Forelimb muscle (tissue), 1 donor: ENCODE measurements at places on chromosomes 1 and 21.
A peak's percentile ranks its signal among the peaks of the same experiment; 100 is the strongest.

GRCh38 chr1:17515902-17516301 lies 23.6 kb upstream of the ARHGEF10L start:
- no peak for DNase-seq

GRCh38 chr21:46078978-46079351 lies 18.9 kb upstream of the COL6A2 start:
- no peak for DNase-seq

GRCh38 chr21:34991366-34991957 lies 57.6 kb downstream of the RUNX1 start:
- DNase-seq, result no peak

DNA sequence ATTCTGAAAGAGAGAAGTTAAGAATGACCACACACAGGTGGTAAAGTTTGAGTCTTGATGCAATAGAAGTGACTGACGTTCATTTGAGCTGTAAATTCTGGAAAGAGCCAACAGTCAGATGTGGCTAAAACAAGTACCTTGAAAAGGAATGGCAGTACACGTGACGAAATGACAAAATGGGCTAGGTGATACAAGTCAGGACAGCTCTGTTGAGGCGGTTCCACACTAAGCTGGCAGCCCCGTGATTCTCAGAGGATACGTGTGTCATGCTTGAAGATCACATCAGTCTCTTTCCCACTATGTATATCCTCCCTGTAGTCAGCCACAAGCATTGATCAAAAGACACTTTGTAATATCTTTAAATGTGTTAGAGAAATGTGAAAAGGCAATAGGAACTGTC lies 881.3 kb upstream of the ADGRL2 start:
- DNase-seq, result no peak

GRCh38 chr1:17575797-17576518 lies 36.5 kb downstream of the ARHGEF10L start:
- no peak for DNase-seq

DNA sequence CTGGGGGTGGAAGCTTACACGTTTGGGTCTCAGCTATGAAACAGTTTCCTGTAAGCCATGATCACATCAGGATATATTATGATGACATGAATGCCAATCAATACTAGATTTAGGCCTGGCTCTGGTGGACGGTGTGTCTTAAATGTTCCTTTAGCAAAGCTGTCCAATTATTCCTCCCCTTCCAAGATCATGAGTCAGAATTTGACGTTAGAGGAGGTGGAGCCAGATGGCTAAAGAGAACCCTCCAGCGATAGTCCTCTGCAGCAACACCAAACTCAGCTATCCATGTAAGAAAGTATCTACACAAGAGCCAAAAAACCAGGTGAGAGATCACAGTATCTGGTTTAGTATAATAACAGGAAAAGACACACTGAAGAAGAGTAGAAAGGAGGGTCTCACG lies 47.8 kb downstream of the PACC1 start:
- no peak for DNase-seq

- no peak for DNase-seq
Observed at GRCh38 chr1:46131712-46132528, 509 bp downstream of the PIK3R3 start.

DNA sequence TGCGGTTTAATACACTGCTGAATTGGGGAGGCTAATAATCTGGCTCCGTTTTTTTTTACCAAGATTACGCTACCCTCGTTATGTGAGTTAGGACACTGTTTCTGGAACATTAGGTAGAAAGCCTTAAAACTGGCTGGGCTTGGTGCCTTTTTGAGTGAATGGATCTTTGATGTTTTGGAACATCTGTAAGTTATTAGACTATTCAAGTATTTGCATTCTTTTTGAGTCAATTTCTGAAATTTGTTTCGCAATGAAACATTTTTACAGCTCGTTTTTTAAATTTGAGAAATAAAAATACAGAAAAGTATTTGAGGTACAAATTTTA lies 106.9 kb downstream of the LTN1 start:
- peak; percentile 40 for DNase-seq

DNA sequence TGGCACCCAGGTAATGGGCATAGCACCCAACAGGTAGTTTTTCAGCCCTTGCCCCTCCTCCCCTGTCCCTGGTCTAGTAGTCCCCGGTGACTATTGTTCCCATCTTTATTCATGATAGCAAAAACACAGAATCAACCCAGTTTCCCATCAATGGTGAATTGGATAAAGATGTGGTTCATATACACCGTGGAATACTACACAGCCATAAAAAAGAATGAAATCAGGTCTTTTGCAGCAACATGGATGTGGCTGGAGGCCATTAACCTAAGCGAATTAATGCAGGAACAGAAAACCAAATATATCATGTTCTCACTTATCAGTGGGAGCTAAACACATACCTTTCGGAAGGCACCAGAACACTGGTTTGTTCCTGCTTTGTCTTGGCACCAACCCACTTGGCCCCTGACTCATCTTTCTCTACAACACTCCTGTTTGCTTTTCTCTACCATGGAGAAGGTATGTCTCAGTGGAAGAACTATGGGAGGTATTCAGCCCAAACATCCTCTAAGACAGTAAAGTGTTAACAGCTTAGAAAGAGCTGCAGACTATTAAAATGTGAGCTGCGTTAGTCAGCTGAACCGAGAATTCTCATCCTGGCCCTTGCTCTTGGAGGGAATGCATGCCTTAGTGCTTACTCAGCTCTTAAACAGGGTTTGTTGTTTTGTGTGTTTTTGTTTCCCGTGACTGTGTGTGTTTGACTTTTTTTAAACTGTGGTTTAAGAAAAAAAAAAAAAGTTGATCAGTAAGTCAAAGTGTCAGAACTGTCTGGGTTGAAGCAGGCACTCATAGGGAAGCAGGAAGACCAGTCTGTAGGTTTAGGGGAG lies 203.0 kb downstream of the TOMM20 start:
- peak; percentile 53 for DNase-seq

GRCh38 chr1:1678581-1679380 lies 13.8 kb downstream of the SLC35E2B start:
- DNase-seq, result no peak

GRCh38 chr1:198166900-198167299 lies 10.1 kb downstream of the NEK7 start:
- DNase-seq, result no peak

DNA sequence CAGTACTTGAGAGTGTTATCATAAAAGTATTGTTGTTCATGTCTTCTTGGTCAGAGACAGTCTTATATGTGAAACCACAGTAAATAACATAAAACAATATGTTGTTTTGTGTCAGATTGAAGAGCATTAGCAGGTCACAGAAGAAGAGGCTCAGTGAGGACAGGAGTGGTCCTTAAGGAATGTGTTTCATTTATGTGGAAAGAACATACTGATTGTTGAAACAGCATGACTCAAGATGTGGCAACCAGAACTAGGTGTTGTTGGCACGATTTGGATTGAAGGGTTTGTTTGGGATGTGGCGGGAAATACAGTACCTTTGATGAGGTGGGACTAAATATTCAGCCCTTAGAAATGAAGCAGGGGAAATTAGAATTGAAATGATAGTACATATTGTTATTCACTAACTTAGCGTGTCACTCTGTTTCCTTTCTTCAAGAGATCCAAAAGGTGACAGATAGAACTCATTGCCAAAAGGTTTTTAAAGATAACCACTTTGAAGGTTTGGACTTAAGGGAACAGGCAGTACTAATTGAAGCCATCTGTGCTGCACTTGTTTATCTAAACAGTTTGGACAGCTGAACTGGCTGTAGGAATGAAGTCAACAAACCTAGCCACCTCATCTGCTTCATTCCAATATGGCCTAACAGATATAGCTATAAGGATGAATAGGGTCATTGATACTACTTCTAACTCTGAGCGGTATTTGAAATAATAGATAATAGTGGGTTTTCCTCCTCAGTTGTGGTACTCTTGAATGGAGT lies 14.4 kb downstream of the RALGPS2 start:
- no peak for DNase-seq

- no peak for DNase-seq
Observed at GRCh38 chr1:180675586-180675985, 43.8 kb downstream of the XPR1 start.

DNA sequence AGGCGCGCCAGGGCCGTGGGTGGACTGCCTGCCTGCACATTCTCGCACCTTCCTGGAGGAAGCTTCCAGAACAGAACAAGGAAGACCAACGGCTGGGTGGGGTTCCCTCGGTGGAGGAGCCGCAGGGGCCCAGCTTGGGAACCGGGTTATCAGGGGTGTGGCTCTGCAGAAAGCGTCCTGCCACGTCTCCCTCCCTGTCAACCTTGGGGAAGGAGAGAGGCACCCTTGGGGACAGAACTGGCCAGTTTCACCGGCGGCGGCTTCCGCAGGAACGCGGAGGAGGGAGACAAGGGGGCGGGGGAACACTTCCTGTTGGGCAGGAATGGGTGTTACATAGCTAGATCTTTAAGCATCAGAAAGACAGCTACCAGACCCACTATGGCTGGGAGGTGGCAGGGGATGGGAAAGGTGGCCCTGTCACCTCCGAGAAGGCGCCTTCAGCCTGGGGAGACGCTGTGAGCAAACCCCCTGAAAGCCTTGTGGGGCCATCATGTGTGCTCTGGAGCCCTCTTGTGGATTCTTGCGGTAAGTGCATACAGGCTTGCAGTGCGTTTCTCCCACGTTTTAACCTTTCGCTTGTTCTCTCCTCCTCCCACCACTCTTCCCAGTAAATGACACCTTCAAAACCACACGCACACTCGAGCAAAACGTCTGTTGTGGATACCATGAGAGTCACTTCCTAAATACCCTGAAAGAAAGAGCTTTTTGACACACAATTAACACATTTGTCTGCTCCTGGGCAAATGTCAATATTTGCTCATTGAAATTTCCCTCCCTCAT lies 3.8 kb upstream of the PLEKHA6 start:
- DNase-seq, result no peak

GRCh38 chr1:64025051-64025450 lies 178.4 kb upstream of the UBE2U start:
- DNase-seq, result no peak

DNA sequence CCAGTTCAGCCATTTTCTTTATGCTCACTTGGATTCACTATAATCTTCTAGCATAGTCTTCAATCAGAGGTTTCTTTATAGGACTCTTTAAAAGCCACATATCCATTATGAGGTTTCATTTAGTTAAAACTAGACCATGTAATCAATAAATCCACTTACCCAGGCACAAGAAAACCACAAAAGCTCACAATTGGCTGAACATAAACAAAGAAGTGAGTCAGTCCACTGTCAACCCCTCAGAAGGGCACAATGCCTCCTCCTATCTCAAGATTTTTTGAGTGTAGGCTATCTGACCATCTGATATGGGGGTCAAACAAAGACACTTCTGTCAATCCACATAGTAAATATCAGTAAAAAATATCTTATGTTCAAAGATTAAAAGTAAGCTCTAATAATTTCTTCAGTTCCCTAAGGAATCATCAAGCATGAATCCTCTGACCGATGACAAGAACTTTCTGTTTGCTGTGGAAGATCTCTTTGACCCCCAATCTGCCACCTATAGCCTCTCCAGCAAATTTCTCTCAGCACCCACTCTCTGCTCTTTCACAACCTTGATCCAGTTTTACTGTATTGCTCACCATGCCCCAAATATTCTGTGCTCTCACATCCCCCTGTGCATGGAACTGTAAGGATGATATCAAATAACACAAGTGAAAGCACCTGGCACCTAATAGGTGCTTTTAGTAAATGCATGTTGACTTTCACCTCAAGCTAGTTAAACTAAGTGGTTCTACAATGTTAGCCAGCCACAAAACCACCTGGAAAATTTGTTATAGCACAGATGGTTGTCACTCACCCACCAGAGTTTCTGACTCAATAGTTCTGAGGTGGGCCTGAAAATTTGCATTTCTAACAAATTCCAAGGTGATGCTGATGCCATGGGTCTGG lies 16.7 kb downstream of the RAB3B start:
- no peak for DNase-seq

- no peak for DNase-seq
Observed at GRCh38 chr1:194473766-194474165, 1287.4 kb upstream of the B3GALT2 start.

GRCh38 chr1:156075162-156075561 lies 7.1 kb downstream of the MEX3A start:
- no peak for DNase-seq

DNA sequence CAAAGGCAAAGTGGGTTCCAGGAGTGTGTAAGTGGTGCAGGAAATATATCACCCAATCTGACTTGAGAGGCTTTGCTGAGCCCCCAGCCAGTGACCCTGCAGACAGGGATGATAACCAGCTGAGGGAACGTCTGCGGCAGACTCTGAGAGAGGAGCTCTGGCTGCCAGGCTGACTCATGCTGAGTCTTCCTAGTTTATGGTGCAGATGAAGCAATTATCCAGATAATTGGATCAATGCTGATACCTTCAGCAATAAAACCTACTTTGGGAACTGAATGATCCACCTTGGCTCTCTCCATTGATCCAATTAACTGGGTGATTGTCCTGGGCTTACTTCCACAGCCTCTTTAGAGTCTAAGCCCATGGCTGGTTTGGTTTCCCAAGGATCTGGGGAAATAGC lies 7.3 kb downstream of the C8B start:
- DNase-seq, result no peak

GRCh38 chr1:227949341-227949921 lies 1.7 kb upstream of the WNT9A start:
- DNase-seq, result no peak

GRCh38 chr1:225544263-225544662 lies 108.7 kb downstream of the ENAH start:
- DNase-seq, result no peak

DNA sequence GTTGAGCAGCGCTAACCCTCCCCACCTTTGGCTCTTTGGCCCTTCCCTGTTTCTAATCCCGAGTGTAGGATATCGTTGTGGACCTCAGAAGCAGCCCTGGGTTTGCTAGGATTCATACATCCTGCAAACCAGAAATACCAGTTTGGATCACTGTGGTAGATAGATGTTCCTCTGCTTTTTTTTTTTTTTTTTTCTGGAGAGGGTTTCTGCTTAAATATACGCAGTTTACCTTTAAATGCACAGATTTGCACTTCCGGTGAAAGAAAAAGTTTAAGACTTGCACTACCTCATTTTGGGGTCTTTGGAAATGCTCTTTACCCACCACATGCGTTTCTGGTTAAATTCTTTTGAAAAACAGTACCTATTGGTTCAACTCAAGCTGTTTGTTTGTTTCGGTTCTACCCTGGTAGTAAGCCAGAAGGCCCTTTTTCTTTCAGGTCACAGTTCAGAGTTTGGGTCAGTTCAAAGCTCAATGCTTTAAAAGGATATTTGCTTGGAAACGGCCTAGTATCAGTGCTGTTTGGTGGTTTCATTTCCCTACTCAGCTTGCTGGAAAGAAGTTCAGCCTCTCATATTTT lies 908 bp downstream of the DDI2 start:
- DNase-seq, result no peak
